ENCODE measurements at places on chromosomes 4 and X.

GRCh38 chr4:18980516-18981233, 959.1 kb upstream of the LCORL start:
- no peak for DNase-seq

DNA sequence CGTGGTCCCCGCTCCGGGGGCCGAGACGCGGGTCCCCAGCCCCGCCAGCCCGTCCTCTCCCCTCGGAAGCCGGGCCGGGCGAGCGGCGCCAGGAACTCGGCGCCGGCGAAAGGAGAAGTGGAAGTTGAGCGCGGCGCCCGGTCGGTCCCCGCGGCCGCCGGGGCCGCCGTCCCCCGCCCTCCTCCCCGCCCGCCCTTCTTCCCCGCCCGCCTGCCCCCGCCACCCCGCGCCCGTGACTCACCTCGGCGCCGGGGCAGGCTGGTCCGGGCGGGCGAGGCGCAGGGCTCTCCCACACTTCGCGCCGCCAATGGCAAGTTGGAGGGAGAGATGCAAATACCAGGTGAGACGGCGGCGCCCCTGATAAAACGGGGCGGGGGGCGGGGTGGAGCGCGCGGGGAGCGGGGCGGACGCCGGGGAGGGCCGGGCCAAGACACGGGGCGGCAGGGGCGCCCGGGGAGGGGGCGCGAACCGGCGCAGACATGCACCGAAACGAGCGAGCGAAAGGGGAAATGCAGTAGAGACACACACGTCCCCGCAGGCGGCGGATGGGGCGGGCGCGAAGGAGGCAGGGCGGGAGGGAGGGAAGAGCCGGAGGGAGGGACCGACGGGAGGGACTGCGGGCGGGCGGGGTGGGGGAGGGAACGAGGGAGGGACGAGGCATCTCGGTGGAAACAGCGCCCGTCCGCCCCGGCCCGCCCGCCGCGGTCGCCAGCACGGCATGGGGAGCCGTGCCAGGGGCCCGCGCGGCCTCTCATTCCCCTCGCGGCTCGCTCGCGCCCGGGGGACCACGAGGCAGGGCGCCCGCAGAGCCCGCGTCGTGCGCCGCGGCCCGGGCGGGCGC, at the start of gene ELF4:
Gene ELF4 (minus strand): TSS at position 119 of the 841 bp plus-strand sequence. CDS start 29,167 bp downstream, outside the sequence.
- DNase-seq, result peak; percentile 60

DNA sequence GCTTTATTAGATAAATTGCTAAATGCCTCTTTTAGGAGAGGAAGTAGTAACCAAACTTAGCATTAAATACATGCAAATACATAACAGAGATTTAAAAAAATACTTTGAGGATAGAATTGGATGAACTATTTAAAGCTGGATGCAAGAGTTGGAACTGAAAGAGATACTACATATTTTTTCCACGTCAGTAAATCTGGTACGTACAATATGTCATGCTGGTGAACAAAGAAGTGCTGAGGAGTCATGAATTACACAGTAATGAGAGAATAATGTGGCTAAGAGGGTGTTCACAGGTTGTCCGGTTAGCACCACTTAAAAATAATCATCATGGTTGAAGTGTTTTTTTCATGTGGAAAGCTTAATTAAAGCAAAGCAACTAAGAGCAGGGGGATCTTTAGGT, 184.1 kb upstream of the FRMPD4 start:
- DNase-seq, result no peak

GRCh38 chr4:38056011-38056685, 96.0 kb downstream of the PTTG2 start:
- DNase-seq, result no peak

GRCh38 chr4:151039733-151040132, 24.6 kb upstream of the LRBA start:
- DNase-seq, result no peak

- no peak for DNase-seq
Measured at GRCh38 chr4:82891707-82892466, 934 bp upstream of the SEC31A start.

DNA sequence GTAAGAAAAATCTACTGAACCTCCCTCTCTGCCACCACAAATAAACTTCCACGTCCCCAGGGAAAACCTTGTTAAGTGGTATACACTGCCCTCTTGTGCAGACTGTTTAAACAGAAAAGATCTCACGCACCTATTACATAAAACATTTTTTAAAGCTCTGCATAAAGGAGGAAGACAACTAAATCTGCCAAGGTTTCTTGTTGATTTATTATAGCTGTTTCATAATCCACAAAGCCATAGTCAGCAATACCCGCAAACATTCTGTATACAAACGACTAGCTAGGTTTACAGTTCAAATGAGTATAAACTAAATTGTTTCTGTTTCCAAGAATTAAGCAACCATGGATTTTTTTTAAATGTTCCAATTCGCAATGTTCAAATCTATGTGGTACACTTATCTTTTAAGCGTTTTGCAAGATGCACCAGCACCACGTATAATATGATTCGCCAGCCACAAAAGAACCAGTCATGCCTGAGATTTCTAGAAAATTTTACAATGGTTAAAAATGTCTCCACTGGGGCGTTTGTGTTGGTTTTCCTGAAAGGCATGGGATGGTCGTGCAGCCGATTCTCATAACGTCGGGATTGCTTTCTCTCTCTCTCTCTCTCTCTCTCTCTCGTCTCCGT, 164.6 kb downstream of the PRKX start:
- DNase-seq, result peak; percentile 0

DNA sequence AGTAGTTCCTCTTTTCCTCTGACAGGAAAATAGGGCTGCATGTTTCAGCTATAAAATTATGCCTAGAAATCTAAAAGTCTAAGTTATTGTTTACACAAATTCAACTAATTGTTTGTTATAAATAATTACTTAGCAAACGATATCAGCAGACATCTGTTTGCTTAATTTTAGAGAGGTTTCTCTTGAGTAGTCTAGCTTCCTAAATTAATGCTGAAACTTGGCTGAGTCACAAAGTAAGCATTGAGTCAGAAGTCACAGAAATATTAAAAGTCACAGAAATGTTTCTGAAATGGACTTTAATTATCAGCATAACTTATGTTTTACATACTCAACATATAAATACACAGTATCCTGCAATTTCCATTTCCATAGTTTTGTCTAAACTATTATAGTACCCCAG, 1044.0 kb downstream of the CCSER1 start:
- no peak for DNase-seq

- DNase-seq, result no peak
Measured at GRCh38 chr4:163317110-163317509, 15.3 kb downstream of the NPY1R start.

All from CD14-positive monocyte (primary cell).